ENCODE measurements at places on chromosomes 3 and 15.

GRCh38 chr3:183182073-183182472 lies 19.5 kb upstream of the LAMP3 start:
- DNase-seq: no peak

DNA sequence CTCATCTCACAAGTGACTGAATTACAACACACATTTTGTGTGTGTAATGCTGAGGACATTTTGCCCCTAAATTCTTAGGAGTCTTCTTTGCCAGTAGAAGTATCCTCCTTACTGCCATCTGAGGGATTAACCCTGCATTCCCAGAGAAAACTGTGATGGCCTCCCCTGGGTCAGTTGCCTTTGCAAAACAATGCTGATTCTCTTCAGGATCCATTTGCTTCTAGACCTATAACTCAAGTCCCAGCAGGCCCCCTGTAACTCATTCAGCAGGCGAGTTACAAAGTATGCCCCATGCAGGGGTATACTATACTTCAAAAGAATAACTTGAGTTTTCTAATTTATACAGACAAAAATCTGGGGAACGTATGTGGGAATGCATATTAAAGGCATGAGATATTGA lies 6.6 kb upstream of the MCF2L2 start:
- no peak for DNase-seq

GRCh38 chr3:197518881-197519421 lies 36.8 kb downstream of the BDH1 start:
- no peak for DNase-seq

GRCh38 chr3:184227481-184227935 lies 1.9 kb upstream of the VWA5B2 start:
- DNase-seq: no peak

GRCh38 chr3:186589121-186589520 lies 18.6 kb downstream of the DNAJB11 start:
- no peak for DNase-seq

GRCh38 chr3:146496251-146496650 lies 26.9 kb upstream of the PLSCR2 start:
- no peak for DNase-seq

GRCh38 chr3:120471643-120472042 lies 20.9 kb upstream of the FSTL1 start:
- DNase-seq: no peak

GRCh38 chr3:68771681-68772080 lies 160.7 kb downstream of the TAFA4 start:
- no peak for DNase-seq

- DNase-seq: no peak
These were observed 107.0 kb downstream of the ALCAM start for GRCh38 chr3:105473521-105474223.

GRCh38 chr15:40440743-40441564 lies at the start of gene BAHD1:
Gene BAHD1, plus strand, starts transcription at chr15:40440953. Its CDS starts 17,512 bp downstream, at chr15:40458465.
- DNase-seq: peak; percentile 98

GRCh38 chr15:97652041-97652440 lies 308.5 kb upstream of the ARRDC4 start:
- no peak for DNase-seq

DNA sequence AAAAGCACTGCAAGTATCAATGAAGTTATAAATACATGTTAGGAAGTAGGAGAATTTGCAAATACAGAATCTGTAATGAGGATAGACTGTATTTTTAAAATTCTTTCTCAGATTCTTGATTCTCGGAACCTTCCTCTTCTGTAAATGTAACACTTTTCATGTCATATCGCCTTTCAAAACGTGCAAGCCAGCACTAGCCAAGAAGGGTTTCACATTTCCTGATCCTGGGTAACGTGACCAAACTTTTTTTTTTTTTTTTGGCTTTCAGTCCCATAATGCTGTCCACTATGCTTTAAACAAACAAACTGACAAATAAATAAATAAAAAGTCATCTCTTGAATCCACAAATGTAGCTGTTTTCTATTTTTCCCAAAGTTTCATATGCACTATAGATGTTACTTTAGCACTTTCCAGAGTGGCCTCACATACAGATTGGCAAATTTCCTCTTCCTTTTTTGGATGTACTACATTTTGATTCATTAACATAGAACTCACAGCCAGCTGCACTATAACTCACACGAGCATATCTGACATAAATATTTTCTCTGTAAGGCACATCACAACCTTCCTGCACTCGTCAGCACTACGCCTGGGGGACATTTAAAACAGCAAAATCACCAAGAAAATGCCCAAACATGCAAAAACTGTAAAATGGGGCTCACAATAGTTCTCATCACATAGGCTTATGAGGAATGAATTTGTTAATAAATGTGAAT lies 208.1 kb downstream of the OSBPL10 start:
- no peak for DNase-seq

DNA sequence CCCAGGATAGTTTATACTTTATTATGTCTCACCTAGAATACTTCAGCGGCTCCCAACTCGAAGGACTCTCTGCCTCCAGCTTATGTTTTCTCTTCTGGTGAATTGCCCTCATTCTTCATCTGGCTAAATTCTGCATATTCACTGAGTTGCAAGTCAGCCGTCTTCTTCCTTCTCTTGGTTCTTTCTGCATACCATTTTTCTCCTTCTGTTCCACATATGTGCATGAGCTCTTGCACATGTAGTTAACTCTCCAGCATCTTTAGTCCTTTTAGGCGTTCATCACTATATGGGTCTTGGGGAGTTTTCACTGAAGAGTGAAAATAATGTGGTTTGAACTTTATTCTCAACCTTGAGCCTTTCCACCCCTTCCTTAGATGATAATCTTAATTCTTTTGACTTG lies 70.1 kb downstream of the AP4E1 start:
- DNase-seq: no peak

- no peak for DNase-seq
These were observed 23.7 kb downstream of the PPP2R3A start for GRCh38 chr3:135989242-135989641.

- DNase-seq: no peak
These were observed 261.3 kb downstream of the RPLP1 start for GRCh38 chr15:69713726-69714559.

DNA sequence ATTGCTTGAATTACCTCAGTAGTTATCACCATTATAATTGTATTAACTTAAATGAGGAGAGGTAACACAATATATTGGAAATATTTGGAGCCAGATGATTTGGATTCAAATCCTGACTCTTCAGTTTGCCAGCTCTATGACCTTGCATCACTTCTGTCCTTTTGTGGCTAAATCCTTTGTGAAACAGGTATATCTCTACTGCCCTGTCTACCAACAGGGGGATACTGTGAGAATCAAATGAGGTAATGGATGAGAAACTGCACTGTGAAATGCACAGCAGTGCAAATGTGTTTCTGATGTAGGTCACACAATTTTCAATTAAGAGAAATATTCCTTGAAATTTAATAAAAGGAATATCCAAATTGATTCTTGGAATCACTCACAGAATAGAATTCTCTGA lies 58.8 kb downstream of the CCDC54 start:
- DNase-seq: no peak

GRCh38 chr15:68464448-68465090 lies 32.6 kb upstream of the ITGA11 start:
- no peak for DNase-seq

DNA sequence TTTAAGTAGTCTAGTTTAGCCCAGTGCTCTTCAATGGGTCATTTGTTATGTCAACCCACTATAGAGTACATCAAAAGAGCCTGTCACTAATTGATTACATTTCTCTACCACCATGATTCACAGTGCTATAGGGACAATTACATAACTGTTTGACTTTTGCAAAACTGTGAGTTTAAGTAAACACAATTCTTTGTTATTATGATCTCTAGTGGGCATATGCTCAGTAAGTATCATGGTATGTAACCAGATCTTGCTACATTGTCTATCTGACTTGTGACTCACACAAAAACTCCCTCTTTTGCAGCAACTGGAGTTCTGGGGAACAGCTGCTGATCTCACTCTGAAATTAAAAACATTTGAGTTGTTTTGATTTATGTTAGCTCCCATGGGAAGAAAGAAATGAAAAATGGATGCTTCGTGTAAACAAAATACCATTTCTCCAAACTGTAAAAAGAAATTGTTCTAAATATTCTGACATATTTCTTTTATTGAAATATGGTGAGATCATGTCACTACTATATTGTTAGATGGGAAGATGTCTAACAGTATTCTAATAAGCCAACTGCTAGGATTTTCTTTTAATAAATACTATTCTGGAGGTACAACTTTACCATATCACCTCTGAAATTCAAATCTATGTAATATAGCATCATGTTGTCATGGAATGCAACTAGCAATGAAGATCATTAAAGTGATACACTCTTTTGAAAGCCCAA lies 470.4 kb downstream of the ROBO1 start:
- no peak for DNase-seq

DNA sequence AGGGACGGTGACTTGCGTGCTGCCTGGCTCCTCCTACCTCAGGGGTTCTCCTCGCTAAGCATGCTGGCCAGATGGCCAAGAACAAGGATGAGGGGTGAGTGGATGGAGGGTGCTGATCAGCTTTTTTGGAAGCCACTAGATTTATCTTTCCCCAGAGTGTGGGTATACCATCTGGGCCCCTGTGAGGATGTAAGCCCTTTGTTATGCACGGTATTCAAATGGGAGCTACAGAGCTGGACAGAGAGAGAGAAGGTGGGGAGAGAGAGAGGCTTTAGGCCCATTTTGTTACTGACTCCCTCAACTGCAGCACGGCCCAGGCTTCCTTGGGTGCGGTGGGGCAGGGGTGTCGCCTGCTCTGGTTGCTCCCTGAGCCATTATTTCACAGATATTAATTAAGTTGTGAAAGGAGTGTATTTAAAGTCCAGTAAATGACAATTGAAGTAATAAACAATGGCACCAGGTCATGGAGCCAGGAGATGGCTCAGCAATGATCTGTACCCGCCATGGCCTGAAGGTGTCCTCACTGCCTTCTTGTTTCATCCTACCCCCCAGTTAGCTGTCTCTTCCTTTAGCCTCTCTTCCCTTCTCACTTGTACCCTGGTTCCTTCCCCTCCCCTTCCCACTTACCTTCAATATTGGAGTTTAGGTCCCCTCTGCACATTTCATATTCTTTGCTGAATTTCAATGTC lies 158.0 kb downstream of the CLSTN2 start:
- no peak for DNase-seq

DNA sequence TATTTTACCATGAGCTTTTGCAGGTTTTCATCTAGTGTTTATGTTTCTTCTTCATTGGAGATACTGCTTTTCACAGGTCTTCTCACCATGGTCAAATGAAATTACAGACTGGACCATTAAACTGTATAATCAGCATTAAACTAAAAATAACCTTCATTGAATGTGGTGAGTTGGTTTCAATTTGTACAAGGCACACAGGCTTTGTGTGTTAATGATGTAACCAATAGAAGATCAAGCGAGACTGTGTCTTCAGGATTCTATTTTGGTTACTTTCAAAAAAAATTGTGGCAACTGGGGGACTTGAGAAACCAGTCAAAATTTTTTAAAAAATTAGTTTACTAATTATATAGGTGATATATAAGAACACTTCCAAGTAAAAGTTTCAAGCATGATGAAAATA lies 54.3 kb upstream of the GCSAM start:
- DNase-seq: no peak

DNA sequence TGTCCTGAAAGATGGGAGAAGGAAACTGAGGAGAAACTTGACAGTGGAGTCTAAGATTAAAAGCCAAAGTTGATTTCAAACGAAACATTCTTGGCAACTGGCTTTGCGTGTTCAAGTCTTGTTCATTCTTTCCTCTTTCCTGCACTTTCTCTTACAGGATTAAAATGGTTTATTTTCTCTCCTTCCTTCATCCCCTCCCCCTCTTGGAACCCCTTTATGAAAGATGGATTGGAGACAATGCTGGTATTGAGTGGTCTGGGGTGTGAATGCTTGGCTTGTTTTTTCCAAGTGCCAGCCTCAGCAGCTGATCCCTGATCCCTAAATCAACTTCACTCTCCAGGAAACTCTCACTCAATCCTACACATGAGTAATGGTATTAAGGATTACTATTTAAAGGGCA lies 703 bp upstream of the LSAMP start:
- DNase-seq: no peak

DNA sequence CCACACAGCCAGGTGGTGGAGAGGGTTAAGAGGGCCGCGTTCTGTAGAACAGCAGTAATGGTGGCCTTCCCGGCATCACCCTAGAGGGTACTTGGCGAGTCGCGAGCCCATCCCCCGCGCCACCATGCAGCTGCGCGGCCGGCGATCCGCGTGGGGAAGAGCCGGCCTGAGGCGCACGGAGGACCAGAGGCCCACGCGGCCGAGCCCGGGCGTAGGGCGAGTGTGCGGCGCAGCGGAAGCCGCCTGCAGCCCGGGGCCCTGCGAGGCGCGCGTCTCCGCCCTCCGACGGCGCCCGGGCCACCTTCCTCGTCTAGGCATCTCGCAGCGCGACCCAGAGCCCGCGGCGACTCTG lies 423 bp downstream of the TKT start:
- DNase-seq: peak; percentile 60

- DNase-seq: no peak
These were observed 568.0 kb upstream of the MDFIC2 start for GRCh38 chr3:70880421-70880820.

- DNase-seq: no peak
These were observed 61.5 kb upstream of the FNDC3B start for GRCh38 chr3:171977860-171978259.

DNA sequence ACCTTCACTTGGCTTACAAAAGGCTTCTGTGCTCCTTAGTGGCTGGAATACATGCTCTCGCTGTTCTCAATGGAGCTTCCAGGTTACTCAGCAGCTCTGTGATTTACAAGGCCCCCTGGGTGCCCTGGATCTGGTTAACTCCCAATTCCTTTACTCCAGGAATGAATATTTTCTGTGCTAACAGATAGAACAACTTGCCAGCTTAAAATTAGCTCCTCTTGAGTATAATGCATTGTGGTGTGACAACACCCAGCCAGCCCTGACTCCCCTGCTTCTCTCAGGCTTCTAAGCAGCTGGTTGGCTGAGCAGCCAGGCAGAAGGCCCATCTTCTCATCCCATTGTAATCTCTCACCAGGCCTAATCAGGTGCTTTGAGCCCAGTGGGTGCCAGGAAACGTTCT lies 246.4 kb downstream of the ALCAM start:
- DNase-seq: no peak

- DNase-seq: no peak
These were observed 26.2 kb downstream of the FAM43A start for GRCh38 chr3:194711913-194712312.

- no peak for DNase-seq
These were observed 122.6 kb downstream of the LRIG1 start for GRCh38 chr3:66378256-66378655.

GRCh38 chr15:92951800-92952457 lies 51.8 kb downstream of the CHD2 start:
- DNase-seq: no peak

DNA sequence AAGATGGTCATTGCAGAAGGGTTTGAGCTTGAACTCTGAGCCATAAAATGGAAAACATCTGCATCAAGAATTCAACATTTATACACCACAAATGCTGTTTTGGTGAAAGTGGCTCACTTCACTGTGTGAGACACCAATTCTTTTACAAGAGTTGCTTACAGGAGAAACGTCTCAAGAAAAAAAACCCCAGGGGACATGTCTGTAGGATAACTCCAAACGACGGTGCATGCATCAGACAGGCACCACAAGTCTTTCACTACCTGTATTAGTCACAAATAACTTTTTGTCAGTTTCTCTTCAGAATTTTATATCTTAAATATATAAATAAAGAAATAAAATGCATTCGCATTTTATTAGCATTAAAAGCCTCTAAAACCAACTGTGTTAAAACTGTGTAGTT lies 164.3 kb downstream of the EFHB start:
- DNase-seq: no peak

- no peak for DNase-seq
These were observed 218.5 kb upstream of the PRICKLE2 start for GRCh38 chr3:64443546-64444381.

GRCh38 chr3:23884481-23884880 lies 32.3 kb downstream of the NKIRAS1 start:
- DNase-seq: no peak

All from ureter (tissue), 1 donor.